Breast epithelium (tissue), 4 donors: ENCODE measurements at places on chromosomes 12 and 14.

DNA sequence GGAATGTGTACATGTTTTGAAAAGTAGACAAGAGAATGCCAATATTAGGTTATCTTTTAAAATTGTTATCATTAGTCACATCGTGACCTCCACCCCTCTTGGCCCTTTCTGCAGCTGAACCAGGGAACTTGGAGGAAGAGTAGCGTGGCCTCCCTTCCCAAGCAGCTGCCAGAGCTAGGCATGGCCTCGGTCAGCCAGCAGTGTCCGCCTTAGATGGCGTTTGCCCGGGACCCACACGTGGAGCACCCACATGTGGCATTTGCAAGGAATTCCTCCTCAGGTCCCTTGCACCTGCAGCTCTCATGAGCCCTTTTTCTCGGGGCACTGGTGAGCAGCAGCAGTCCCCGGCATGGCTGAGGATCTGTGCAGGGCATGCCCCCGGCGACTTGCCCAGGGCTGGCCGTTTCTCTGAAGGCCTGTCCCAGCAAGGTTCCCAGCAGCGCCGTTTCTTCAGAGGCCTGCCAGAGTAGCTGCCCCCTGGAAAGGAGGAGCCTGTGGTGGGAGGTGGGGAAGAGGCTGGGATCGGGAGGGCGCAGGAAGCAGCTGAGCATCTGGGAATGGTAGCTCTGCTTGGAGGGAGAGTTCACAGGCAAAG lies 10.8 kb downstream of the JDP2 start:
- H3K4me3 ChIP-seq, result no peak overlapping the region
- peak overlapping the region; percentile 48 for H3K27ac ChIP-seq
- H3K27me3 ChIP-seq, result no peaks in the 10 kb centered on the region
- no peak for DNase-seq

DNA sequence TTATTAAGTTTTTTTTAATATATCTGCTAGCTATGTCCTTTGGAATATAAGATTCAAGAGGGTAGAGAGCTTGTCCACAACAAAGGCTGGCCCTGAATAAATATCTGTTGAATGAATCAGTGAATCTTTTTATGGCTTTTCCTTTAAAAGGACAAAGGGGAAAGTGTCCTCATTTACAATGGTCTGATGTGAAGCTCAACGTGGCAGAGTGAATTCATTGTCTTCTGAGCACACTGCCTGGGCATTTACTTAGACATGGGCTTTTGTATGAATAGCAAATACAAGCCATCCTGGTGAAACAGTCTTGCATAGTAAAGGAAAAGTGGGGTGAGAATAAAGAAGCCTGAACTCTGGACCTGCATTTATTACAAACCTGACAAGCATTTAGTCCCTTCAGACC lies 201.2 kb downstream of the NELL2 start:
- H3K36me3 ChIP-seq, result no peaks in the 10 kb centered on the region
- H3K4me3 ChIP-seq, result no peak overlapping the region
- H3K27me3 ChIP-seq, result no peaks in the 10 kb centered on the region
- H3K4me1 ChIP-seq, result no peaks in the 10 kb centered on the region

GRCh38 chr12:123251403-123252076 lies 18.3 kb downstream of the MTRFR start:
- DNase-seq, result no peak
- no peak overlapping the region for H3K4me3 ChIP-seq
- peak overlapping the region; percentile 80 for H3K27ac ChIP-seq
- no peaks in the 10 kb centered on the region for H3K27me3 ChIP-seq

DNA sequence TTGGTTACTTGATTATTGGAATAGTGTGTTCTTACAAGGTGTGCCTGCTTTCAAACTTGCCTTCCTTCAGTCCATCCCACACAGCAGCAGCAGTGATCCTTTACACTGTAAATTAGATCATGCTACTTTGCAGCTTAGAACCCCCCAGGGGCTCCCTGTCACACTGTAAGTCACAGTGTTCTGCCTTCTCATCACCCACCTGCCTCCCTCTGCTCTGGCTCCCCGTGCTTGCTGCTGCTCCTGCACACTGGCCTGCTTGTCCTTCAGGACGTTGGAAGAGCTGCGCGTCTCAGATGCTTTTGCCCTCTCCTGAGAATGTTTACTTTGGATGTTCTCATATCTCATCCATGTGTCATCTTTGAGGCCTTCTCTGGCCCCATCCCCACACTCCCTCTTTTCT lies 27.3 kb downstream of the ZC3H14 start:
- no peak overlapping the region for H3K4me3 ChIP-seq
- no peak overlapping the region for H3K27ac ChIP-seq
- no peaks in the 10 kb centered on the region for H3K27me3 ChIP-seq
- DNase-seq, result no peak
- no peaks in the 10 kb centered on the region for H3K4me1 ChIP-seq

- no peak for DNase-seq
- H3K27ac ChIP-seq, result no peak overlapping the region
- H3K4me1 ChIP-seq, result no peaks in the 10 kb centered on the region
- H3K36me3 ChIP-seq, result no peaks in the 10 kb centered on the region
- H3K4me3 ChIP-seq, result no peak overlapping the region
Measured at GRCh38 chr14:98292191-98292590, 979.8 kb downstream of the BCL11B start.

DNA sequence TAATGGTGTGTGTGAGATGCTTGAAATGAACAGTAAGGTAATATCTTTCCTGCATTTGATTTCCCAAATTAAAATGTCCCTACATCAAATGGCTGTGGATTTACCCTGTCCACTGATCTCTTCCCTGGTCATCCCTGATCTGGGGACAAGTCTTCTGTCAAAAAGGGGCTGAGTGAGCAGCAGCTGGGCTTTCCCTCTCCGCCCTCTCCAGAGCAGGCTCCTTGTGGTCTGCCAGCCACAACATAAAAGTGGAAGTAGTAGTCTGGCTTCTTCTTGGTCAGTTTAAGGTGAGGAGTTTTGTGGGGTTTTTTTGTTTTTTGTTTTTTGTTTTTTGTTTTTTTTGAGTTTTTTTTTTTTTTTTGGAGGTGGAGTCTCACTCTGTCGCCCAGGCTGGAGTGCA lies 25.2 kb upstream of the PLXNC1 start:
- no peaks in the 10 kb centered on the region for H3K4me1 ChIP-seq
- H3K27me3 ChIP-seq, result no peaks in the 10 kb centered on the region
- no peak overlapping the region for H3K4me3 ChIP-seq
- no peak for DNase-seq

DNA sequence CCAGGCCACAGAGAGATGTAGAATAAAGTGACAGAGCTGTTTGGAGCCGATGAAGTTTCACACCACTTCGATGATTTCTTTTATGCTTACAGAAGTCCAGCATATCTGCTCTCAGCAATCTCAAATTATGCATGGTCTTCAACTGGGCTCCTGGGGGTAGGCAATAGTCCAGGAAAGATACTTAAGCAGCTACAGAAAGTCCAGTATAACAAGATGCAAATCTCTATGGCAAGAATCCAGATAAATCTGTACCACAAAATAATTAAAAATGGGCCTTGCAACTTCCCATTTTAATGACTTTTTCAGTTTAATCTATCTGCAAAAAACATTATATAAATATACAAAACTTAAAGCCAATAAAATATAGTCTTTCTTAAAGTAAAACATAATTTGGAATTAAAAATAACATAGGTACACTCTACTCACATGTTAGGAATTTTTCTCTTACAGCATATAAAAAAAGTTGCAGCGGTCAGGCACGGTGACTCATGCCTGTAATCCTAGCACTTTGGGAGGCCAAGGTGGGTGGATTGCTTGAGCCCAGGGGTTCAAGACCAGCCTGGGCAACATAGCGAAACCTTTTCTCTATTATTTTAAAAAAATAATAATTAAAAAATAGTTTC lies 20.5 kb upstream of the RAD51AP1 start:
- H3K27me3 ChIP-seq, result no peaks in the 10 kb centered on the region
- no peak overlapping the region for H3K4me3 ChIP-seq
- no peak for DNase-seq
- H3K27ac ChIP-seq, result no peak overlapping the region
